ENCODE measurements at places on chromosomes 11 and 22. TPM values are rescaled to one million over a fixed set of nuclear protein-coding genes. Genes with fewer than 3 reads are reported as not detected.

- no peak for DNase-seq
Observed at GRCh38 chr11:61609000-61609979, 28.4 kb upstream of the SYT7 start.

MS4A3 gene
- not detected for total RNA-seq

GRCh38 chr22:27966168-27967064 is 47.4 kb upstream of the PITPNB start:
- no peak for DNase-seq

LRP4 gene
- 8.6 TPM for total RNA-seq

- no peak for DNase-seq
Observed at GRCh38 chr22:40157330-40157945, 20.3 kb upstream of the TNRC6B start.

NCR3LG1 gene
- total RNA-seq = 7.8 TPM

DNA sequence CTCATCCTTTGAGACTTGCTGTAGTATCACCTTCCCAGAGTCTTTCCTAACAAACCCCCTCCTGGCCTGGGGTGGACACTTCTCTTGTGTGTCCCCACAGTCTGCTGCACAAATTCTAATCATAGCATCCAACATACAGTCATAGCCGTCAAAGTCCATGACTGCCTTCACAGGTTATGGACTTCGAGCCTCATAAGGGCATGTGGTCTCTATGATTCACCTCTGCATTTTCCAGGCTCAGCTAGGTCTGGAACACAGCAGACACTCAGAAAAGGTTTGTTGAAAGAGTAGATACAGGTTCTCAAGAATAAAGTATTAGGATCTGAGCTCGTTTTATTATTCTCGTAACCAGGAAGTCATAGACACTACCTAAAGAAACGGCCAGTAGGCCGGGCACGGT is 13.2 kb upstream of the SCUBE2 start:
- no peak for DNase-seq

SAA2 gene
- not detected for total RNA-seq

Data from thyroid gland (tissue), 4 donors.